Activated CD8-positive, alpha-beta T cell treated with anti-CD3 and anti-CD28 coated beads, Interleukin-2, amount 10 ng/mL, durations not matched to agents 7 days and 5 days (primary cell): ENCODE measurements at places on chromosomes 6 and 20.
A peak's percentile ranks its signal among the peaks of the same experiment; 100 is the strongest.

- DNase-seq: no peak
Observed at GRCh38 chr20:56369179-56369578, 10.4 kb downstream of the FAM210B start.

- no peak for DNase-seq
Observed at GRCh38 chr6:148596891-148597455, 149.9 kb upstream of the UST start.

DNA sequence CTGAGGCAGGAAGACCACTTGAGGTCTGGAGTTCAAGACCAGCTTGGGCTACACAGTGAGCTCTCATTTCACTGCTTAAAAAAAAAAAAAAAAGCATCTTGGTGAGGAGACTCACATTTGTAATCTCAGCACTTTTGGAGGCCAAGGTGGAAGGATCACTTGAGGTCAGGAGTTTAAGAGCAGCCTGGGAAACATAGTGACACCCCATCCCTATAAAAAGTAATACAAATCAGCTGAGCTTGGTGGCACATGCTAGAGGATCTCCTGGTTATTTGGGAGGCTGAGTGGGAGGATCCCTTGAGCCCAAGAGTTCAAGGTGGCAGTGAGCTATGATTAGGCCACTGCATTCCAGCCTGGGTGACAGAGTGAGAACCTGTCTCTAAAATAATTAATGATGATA, 29.4 kb upstream of the SYNCRIP start:
- no peak for DNase-seq

GRCh38 chr20:46018112-46018511, 9.4 kb downstream of the MMP9 start:
- no peak for DNase-seq

GRCh38 chr6:37617073-37617472, 80.6 kb downstream of the MDGA1 start:
- DNase-seq: no peak

DNA sequence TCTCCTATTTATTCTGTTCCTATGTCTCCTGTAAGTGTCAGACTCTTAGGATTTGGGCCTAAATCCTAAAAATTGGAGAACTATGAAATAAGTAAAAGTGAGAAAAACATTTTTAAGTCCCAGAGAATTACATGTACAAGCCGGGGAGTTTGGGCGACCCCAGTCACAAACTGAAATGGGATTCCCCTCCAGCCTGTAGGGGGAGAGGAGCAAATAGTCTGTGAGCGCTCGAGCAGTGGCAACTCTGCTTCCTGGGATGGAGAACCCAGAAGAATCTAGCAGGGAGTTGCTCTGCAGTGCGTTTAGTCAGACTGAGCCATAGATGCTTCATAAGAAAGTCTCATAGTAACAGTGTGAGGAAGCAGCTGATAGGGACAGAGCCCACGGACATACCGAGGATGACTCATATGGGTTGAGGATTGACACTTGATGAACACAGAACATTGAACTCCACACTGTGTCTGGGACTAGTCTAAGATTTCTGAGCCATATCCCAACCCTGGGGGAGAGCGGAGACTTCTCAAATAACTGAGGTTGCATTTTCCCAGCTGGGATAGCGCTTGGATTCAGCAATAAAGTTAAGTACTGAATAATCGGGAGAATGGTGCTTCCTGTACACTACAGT, 437.2 kb downstream of the BCKDHB start:
- no peak for DNase-seq

DNA sequence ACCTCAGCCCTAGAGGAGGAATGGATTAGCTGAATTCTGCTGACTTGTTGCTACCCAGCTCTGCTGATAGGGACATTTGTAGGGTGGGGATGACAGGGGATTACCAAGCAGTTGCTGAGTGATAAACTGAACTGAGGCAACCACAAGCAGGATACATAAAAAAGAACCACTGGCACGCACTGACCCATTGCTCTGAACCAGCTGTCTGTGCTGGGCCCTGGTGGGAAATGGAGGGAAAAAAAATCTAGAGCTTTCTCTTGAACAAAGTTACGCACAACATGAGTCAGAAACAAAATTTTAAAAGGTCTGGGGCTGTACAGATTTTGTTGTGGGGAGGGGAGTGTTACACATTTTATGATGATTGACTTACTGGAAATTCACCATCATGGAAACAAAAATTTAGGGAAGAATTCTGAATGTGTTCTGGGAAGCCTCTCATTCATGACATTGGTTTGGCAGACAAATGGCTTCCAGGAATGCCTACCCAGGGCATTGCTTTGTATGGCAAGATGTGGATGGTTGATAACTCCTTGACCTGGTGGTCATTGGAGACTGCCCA, 37.7 kb downstream of the FOXO3 start:
- DNase-seq: no peak

DNA sequence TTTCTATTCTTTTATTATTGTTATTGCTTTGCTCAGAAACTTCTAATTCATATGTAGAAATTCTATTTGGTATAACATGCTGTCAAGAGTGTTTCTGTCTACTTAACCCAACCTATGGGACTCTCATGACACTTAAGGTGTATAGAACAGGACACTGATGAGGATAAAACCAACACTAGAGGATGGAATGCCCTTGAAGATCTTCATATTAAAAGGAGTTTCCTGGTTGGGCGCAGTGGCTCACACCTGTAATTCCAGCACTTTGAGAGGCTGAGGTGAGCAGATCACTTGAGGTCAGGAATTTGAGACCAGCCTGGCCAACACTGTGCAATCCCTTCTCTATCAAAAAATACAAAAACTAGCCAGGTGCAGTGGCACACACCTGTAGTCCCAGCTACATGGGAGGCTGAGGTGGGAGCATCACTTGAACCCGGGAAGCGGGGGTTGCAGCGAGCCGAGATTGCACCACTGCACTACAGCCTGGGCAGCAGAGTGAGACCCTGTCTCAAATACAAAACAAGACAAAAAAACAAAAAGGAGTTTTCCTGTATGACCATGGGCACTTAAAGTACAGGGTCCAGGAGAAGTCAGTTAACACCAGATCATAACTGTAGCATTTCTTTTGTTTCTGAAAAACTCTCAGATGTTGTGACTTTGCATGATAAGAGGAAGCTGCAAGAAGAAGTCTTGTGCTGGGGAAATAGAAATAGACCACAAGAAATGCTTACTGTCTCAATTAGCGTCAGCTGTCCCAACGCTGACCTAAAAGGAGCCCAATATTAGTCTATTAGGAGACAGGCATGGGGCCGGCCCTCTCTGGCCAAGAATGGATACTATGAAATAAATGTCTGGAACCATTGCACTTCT, 38.9 kb upstream of the CD2AP start:
- DNase-seq: no peak

GRCh38 chr20:58523072-58523970, 8.1 kb upstream of the APCDD1L start:
- DNase-seq: no peak

GRCh38 chr20:13461849-13462458, 176.8 kb downstream of the TASP1 start:
- no peak for DNase-seq

- no peak for DNase-seq
Observed at GRCh38 chr20:49337357-49337756, 59.5 kb upstream of the ZNFX1 start.

DNA sequence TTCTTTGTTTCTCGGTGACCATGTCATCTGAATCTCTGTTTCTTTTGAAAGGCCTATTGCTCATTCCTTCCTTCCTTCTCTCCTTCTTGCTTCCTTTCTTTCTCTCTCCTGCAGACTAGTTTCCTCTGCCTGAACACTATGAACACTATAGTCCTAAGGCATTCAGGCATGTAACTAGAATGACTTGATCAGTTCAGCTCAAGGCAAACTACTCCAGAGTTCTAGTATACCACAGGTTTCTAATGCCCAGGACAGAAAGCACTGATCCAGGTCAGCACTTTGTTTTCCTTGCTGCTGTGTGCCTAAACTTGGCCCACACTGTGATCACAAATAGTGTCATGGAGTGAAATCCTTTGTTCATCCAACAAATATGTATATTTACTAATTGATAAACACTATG, 324.1 kb upstream of the GJE1 start:
- DNase-seq: no peak

GRCh38 chr6:117548797-117549301, 53.5 kb downstream of the GOPC start:
- DNase-seq: peak; percentile 42

DNA sequence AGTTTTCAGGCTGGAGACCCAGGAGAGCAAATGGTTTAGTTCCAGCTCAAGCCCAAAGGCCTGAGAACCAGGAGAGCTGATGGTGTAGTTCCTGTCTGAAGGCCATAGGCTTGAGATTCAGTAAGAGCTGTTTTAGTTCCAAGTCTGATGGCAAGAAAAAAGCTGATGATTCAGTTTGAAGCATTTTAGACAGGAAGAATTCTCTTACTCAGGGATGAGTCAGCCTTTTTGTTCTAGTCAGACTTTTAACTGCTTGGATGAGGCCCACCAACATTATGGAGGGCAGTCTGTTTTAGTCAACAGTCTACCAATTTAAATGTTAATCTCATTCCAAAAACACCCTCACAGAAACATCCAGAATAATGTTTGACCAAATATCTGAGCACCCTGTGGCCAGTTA, 2.5 kb downstream of the ZSCAN26 start:
- no peak for DNase-seq
